ENCODE measurements at places on chromosomes 4 and X.

DNA sequence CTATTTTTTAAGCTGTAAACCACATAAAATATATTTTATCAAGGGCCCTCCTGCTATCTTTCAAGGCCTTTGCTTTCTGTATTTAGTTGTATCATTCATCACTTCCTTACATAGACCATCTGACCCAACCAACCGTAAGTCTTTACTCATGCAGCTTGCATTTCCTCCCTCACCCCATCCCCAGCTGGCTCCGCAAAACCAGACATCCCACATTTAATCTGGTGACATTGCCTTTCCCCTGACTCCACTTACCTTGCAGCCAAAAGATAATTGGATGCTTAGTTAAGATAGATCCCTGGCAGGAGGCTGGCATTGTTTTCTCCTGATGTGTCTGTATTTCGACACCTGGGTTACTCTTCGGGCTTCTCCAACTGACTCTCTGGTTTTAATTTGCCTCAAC, 183.7 kb upstream of the LDB2 start:
- no peak for DNase-seq

GRCh38 chrX:75273483-75273882, 402 bp upstream of the UPRT start:
- no peak for DNase-seq

DNA sequence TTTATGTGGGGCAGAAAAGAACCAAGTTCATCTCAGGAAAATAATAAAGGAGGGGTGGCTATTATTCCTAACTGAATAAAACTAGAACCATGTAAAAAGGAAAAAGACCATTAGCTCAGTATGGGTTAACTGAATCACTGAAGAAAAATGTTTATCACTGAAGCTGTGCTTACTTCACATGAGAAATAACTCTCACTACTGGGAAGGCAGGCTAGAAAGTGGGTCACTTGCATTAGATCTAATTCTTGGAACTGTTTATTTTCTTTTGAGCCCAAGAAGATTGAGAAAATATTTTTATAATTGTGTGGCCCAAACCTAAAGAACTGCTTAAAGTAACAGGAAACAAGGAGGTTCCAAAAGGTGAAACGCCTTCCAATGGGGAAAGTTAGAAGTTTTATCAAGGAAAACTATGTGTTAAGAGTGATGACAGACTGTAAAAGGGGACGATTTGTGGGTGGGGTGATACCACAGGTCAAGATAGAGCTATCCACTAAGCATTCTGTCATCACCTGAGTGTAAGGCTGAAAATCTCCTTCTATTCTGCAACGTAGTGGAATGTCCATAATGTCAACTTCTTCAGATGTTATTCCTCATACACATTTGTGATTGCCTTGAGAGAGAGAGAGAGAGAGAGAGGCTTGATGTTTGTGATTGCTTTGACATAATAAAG, 1083.5 kb downstream of the PCDH7 start:
- no peak for DNase-seq

- DNase-seq = no peak
Measured at GRCh38 chr4:184744236-184744635, 10.3 kb upstream of the CENPU start.

Measured in activated CD4-positive, CD25-positive, alpha-beta regulatory T cell treated with anti-CD3 and anti-CD28 coated beads, Interleukin-2, amount 50 U/mL, for 72 hours (primary cell).